HTR-8/SVneo (cell line): ENCODE measurements at places on chromosomes 1 and 21.

DNA sequence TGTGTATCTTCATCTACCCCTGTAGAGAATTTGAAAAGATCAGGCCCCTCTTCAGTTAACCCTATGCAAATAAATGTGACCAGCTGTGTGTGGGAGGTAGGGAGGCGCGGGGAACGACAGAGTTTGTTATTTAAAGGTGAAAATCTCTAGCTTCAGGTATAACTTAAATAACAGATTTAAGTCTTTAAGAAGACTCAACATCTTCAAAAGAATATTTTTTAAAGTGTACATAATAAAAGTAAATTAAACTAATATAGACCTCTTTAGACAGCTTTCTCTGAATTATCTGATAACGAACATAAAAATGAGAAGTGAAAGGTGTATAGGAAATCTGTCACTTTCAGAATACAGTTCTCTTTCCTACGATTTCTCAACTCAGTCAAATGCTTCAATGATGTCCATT, 16.0 kb downstream of the ANGPTL3 start:
- no peak for DNase-seq

DNA sequence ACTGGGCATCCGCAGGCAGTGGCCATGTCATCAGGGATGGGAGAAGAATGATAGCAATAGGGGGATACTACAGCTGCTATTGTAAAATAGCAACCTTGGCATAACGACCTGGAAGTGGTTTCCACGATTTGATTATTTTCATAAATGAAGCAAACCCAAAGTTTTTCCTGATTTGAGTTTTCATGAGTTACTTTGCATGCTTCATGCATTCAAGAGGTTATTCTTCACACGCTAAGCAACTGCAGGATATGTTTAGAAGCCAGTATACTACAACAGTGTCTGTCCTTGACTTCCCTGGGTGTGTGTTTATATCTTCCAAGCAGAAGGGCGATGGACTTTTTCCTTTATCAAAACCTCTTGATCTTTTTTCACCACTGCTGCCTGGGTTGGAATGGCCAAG, 281.1 kb upstream of the DUSP10 start:
- DNase-seq, result no peak

DNA sequence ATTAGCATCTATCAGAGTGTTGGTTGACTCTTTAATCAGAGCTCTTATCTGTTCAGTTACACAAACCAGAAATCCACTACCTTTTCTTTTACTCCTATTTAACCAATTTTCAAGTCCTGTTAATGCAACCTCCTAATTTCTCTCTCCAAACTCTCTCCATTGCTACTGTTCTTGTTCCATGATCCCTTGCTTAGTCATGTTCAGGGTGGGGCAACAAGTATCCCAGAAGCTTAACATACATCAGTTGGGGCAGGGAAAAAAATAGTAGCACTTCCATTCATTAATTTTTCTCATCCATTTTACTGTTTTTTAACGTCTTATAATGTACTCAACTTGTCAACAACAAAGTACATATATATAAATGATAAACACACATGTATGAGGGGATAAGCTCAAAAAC, 111.2 kb upstream of the LBR start:
- no peak for DNase-seq

DNA sequence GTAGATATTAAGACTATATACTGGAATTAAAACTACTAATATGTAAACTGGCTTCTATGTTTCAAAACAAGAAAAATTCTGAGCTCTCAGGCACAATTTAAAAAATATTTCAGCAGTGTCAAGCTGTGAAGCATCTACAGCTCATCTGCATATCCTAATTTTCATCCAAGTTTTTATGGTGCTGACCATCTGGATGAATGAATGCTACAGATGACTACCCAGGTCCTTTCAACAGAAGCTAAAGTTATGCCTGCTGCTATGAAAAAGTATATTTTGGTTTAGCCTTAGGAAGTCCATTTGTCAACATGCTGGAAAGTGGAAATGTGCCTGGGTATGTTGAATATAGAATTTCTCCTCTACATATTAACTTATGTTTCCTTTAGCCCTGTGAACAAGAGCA, 206.9 kb downstream of the NEGR1 start:
- no peak for DNase-seq

GRCh38 chr1:20682571-20683236, 21.5 kb upstream of the DDOST start:
- DNase-seq, result no peak

GRCh38 chr1:12056331-12056841, 6.7 kb upstream of the TNFRSF8 start:
- no peak for DNase-seq

DNA sequence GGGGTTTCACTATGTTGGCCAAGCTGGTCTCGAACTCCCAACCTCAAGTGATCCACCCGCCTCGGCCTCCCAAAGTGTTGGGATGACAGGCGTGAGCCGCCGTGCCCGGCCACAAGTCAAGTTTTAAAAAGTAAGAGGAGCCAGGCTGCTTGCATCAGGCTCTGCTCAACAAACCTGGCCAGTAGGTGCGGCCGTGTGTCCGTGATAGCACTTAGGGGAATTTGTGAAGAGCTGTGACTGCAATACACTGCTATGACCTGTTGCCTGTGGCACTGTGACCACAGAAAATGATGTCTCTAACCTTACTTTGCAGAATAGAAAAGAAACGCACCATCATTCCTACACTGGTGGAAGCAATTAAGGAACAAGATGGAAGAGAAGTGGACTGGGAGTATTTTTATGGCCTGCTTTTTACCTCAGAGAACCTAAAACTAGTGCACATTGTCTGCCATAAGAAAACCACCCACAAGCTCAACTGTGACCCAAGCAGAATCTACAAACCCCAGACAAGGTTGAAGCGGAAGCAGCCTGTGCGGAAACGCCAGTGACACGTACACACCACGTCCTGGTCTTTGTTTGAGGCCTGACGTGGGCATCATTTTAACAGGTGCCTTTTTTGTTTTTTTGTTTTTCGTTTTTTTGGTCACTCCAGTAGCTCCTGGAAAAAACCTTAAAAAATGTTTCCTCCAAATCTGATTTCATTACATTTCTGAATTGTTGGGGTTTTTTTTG, 16.7 kb downstream of the C1orf174 start:
- no peak for DNase-seq
